ENCODE measurements at places on chromosomes 4 and X.

DNA sequence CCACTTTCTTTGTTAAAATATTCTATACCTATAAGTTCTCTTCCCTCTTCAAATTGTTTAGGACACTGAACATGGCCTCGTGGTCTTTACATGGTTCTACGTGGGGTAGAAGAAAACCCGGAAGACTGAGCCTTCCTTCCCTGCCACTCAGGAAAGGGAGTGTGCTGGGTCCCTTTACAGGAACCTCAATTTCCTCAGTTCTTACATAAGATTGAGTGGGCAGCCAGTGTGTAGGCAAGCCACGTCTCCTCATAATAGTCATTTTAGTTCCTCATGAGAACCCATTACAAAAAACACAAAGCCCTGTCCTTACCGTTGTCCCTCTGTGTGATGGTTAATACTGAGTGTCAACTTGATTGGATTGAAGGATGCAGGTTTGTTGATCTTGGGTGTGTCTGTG, 28.7 kb upstream of the SMIM10L2A start:
- DNase-seq, result no peak

DNA sequence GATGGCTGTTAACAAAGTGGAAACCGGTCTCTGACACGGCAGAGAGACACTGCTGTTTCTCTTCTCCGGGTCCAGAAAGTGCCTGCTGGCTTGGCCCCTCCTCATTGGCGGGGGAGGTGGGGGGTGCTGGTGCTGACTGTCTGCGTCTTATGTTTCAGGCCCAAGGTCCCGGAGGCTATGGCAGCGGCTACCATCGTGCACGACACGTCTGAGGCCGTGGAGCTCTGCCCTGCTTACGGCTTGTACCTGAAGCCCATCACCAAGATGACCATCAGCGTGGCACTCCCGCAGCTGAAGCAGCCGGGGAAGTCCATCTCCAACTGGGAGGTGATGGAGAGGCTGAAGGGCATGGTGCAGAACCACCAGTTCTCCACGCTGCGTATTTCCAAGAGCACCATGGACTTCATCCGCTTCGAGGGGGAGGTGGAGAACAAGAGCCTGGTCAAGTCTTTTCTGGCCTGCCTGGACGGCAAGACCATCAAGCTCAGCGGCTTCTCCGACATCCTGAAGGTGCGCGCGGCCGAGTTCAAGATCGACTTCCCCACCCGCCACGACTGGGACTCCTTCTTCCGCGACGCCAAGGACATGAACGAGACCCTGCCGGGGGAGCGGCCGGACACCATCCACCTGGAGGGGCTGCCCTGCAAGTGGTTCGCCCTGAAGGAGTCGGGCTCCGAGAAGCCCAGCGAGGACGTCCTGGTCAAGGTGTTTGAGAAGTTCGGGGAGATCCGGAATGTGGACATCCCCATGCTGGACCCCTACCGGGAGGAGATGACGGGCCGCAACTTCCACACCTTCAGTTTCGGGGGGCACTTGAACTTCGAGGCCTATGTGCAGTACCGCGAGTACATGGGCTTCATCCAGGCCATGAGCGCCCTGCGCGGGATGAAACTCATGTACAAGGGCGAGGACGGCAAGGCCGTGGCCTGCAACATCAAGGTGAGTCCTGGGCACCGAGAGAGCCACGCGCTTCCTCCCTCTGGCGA, 2.2 kb downstream of the AKAP17A start:
- DNase-seq, result no peak

DNA sequence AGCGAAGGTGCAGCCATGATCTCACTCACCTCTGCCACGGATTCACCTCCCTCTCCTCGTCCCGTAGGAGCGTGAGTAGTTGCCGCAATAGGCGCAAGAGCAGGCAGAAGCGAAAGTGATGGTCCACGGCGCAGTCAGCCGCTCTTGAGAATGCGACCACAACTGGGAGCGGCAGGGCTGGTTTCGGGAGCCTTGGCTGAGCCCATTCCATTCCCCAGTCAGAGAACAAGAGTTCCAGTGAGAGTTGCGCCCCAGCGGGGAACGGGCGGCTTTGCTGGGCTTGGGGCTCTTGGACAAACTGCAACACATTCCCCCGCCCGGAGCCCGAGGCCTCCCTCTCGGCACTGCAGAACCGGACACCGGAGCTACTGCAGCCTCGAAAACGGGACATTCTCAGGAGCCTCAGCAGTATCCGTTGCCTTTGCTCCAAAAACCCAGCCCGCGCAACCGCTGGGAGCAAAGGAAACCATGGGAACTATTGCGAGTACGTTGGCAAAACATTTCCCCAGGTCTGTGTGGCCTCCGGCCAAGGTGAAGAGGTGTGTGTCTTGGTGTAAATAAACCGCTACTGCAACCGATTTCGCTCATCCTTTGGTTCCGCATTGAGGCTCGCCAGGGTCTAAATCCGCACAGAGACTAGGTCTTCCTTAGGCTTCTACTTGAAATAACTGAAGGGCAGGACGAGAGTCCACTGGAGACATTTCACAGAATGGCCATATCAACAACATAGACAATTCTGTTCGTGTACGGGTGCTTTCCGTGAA, 5.7 kb upstream of the ZBTB33 start:
- peak; percentile 62 for DNase-seq

- no peak for DNase-seq
Measured at GRCh38 chr4:185700630-185701029, 111.4 kb downstream of the SORBS2 start.

DNA sequence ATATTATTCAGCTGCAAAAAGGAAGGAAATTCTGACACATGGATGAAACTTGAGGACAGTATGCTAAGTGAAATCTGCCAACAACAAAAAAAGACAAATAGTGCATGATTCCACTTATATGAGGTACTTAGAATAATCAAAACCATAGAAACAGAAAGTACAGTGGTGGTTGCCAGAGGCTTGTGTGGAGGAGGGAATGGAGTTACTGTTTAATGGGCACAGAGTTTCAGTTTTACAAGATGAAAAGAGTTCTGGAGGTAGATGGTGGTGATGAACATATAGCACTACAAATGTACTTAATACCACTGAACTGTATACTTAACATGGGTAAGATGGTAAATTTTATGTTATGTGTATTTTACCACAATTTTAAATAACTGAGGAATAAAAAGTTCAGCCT, 212.0 kb upstream of the KLF3 start:
- DNase-seq, result peak; percentile 19

DNA sequence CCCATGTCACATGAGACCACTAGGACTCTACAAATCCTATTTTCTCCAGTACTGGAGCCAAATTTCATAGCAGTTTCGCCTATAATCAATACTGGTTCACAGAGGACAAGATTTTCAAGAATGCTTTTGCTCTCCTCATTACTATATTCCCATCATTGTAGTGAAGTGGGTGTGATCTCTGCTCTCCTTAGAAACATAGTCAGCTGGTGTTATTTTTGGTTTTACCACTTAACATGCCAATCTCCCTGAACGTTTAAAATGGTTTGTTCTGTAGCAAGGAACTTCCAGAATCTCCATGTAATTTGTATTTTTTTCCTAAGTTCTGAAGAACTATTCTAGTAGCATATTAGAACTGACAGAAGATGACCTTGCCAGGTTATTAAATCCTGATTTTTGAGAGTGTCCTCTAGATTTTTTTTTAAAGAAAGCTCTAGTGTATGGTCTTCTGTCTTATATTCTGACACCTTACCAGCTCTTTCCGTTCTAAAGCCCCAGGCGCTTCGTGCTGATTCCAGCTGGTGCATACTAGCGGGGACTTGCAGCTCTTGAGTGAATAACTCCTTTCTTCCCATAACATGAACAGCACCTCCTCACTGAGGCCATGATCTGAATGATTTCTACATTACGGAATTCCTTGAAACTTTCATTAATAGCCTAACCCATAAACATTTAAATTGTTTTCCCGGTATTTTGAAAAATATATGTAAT, 1372.9 kb downstream of the TECRL start:
- no peak for DNase-seq

- no peak for DNase-seq
Measured at GRCh38 chrX:76921176-76921575, 493.7 kb downstream of the MAGEE1 start.

GRCh38 chr4:117010671-117011070, 74.7 kb downstream of the TRAM1L1 start:
- no peak for DNase-seq

- no peak for DNase-seq
Measured at GRCh38 chr4:142100941-142101340, 464.6 kb downstream of the IL15 start.

GRCh38 chr4:4392501-4393183, 5.7 kb downstream of the NSG1 start:
- DNase-seq, result no peak
